HFF-Myc (cell line): ENCODE measurements at places on chromosomes 1 and 21.

- DNase-seq, result no peak
These were observed 788.4 kb upstream of the PRMT6 start for GRCh38 chr1:106268070-106268469.

DNA sequence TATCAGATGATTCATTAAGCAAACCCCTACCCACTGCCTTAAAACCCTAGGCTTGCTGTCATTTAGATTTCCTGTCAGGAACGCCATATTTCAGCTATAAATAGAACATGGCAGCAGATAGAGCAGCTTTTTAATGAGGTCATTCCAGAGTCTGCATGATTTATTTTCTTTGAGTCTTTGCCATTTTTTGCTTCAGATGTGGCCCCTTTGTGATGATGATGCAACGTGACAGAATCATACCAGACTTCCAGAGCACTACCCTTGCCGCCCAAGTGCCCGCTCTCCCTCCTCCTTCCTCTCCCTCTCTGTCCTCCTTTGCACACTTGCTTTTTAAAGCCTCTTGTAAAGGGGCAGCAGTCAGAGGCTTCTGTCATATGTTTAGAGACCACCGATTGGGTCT lies 55.5 kb upstream of the TRIM67 start:
- peak; percentile 36 for DNase-seq

- DNase-seq, result no peak
These were observed 100.5 kb downstream of the GIPC2 start for GRCh38 chr1:78146205-78146771.

DNA sequence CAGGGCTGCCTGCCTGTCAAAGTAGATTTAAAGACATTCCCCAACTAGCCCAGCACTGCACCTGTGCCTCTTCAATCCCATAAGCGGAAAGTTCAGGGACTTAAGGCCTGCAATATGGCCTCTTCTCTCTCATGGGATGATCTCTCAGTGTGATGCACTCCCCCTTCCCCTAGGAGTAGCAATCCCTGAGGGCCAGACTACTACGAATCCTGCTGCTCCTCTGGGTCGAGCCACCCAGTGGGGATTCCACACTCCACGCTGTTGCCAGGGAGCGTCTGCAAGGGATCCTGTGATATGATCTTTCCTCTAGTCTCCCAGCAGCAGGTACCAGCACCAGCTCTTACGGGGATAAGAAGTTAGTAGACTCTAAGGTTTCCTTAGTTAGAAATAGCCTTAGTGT lies 13.2 kb upstream of the OR6N2 start:
- DNase-seq, result no peak

- no peak for DNase-seq
These were observed 1.4 kb upstream of the WDR26 start for GRCh38 chr1:224435999-224436398.

GRCh38 chr1:184755226-184756065 lies 788 bp upstream of the EDEM3 start:
- DNase-seq, result peak; percentile 5

- no peak for DNase-seq
These were observed 9.7 kb upstream of the THEM4 start for GRCh38 chr1:151918819-151919610.

DNA sequence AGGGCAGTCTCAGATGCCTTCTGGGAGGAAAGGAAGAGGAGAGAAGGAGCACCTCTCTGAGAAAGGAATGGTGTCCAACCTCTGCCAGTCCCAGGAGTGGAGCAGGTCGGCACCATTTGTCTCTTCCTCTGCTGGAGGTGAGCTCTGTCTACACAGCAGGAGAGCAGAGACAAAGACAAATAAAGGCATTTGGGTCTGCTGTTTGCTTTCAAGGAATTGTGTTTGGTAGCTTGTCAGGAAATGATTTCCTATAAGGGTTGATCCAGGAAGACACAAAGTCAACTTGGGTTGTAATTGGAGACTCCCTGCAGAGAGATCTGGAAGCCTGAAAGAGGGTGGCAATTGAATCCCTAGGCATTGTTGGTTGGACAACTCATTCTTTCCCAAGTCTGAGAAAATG lies 34.5 kb upstream of the PLXNA2 start:
- DNase-seq, result no peak

DNA sequence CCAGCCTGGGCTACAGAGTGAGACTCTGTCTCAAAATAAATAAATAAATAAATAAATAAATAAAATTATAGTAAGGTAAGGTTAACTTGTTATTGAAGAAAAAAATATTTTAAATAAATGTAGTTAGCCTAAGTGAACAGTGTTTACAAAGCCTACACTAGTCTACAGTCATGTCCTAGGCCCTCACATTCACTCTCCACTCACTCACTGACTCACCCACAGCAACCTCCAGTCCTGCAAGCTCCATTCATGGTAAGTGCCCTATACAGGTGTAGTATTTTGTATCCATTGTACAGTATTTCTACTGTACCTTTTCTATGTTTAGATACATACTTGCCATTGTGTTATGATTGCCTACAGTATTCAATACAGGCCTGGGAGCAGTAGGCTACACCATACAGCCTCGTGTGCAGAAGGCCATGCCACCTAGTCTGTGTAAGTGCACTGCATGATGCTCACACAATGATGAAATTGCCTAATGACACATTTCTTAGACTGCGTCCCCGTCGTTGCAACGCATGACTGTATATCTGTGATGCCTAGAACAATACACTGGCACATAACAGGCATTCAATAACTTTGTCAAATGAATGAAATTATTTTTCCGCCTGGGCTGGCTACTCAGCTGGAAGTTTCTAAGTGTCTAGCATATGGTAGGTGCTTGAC lies 14.8 kb downstream of the KCNN3 start:
- no peak for DNase-seq

DNA sequence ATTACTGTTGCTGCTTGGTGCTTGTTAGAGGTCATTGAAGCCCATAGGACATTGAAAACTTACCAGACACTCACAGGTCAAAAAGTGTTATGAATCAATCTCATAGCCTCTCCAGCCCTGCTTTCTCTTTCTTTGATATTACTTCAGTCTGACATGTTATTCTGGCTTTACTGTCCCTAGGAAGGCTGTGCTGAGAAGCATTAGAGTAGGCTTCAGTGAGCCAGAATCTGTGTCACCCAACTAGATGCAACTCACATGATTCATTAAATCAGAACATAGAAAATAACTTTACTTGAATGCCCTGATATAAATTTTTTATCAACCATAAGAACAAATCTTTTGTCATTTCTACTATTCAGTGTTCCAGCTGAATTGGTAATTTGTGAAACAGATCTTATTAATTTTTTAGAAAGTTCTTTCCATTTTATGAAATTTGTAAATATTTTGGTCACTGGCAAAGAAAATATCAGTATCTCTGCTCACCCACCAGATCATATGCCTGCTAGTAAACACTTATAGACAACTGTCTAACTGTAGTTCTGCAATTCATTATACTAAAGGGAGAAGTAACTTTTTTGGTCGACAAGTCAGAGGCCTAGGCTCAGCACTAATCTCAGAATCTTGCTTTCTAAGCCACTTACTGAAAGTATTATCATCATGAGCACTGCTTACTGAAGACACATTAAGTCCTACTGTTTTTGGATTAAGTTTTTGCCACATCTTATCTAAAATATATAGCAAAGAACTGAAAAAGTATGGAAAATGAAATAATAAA lies 48.2 kb downstream of the RPAP2 start:
- no peak for DNase-seq

- no peak for DNase-seq
These were observed 302.0 kb upstream of the ADGRL2 start for GRCh38 chr1:81498471-81499462.

DNA sequence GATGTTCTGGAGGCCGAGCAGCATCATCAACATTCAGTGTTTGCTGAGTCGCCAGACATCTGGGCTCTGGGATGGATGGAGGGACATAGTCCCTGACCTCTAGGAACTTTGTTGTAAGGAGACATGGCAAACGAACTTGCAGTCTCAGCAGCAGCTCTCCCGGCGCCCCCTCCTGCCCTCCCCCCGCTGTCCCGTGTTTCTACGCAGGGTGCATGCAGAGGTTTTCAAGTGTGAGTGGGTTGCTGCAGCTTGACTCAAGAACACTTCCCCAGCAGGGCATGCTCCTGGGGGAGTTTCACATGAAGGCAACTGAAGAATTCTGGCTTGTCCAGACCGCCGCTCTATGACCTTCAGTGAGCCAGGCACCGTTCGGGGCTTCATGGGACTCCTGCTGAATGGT lies 121.9 kb downstream of the CAMTA1 start:
- no peak for DNase-seq

GRCh38 chr1:158098256-158098655 lies 82.4 kb upstream of the CD1D start:
- no peak for DNase-seq

- no peak for DNase-seq
These were observed 85.6 kb downstream of the SETD4 start for GRCh38 chr21:35974775-35975174.

GRCh38 chr1:64526312-64526711 lies 56.4 kb downstream of the CACHD1 start:
- no peak for DNase-seq

- DNase-seq, result no peak
These were observed 6.4 kb downstream of the UTP11 start for GRCh38 chr1:38018864-38019343.

GRCh38 chr1:43269627-43270375 lies at the start of gene TMEM125:
Gene TMEM125 (plus strand): TSS chr1:43269983. CDS start chr1:43272723, 2,740 bp downstream.
- DNase-seq, result no peak

DNA sequence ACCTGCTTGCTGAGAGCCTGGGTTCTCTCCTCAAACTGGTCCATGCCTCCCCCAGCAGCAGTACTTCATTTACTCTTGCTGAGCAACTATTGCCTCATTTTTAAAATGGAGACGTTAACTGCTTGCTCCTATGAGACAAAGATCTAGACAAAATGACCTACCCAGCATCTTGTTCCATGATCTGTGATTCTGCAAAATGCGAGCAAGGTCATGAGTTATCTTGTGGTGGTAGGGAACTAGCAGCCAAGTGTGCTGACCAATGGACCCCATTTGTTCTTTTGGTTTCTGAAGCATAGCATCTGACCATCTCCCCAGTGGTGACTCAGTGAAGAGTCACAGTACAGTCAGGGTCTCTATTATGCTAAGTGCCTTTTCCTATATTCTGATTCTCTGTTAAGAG lies 40.4 kb downstream of the TBX15 start:
- no peak for DNase-seq
